ENCODE measurements at places on chromosomes 2 and 18.

DNA sequence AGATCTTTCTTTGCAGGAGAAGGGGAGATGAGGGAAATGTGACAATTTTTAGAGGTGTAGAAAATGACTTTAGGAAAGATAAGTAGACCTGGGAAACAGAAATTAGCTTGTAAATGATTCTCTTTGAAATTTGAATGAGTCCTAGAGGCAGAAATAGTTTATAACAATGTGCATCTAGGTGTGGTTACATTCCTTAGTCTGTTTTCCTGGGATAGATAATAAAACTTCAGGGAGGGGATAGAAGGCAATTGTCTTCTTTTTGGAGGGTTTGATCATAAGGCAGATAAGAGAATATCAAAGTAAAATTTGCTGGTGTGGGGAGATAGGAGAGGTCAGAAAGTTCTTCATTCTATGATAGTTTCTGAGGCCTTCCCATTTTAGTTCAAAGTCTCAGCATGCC lies 1344.3 kb upstream of the LRRTM1 start:
- no peak for DNase-seq

GRCh38 chr2:12320991-12321641 lies 395.6 kb upstream of the TRIB2 start:
- no peak for DNase-seq

DNA sequence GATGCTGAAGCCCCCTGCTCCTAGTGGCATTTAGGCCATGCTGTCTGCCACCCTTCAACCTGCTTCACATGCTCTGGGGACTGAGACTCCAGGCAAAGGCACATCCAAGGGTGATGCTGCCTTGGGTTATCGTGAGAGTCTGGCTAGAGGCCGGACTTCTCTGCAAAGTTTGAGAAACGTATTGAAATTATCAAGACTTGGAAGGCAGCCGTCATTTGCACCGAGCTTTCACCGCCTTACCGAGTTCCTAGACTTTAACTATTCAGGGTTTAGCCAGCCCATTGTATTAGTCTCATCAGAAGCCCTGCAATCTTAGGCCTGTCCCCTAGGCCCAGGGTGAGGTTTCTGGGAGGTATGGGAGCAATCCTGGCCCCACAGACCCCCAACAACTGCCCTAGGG lies 34.0 kb downstream of the RDH14 start:
- DNase-seq, result no peak

GRCh38 chr2:237626813-237627440 lies 460 bp upstream of the LRRFIP1 start:
- no peak for DNase-seq

DNA sequence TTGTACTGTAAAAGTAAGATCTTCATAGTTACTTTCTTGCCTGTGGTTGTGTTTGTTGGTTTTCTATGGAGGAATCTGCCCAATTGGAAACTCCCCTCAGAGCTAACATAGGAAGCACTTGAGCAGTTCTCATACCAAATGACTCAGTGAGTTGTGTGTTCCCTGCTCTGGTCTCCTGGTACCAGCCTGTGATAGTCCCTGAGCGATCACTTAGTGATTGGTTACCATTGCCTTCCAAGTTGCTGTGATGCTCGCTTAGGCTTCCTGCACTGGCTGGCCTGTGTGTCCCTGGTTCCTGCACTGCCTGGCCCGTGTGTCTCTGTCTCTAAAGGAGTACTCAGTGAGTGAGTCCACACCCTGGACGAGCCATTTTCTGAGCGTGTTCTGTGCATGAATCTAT lies 133.0 kb downstream of the MAP4K4 start:
- DNase-seq, result no peak

GRCh38 chr18:74457043-74457724 lies at the start of gene DIPK1C:
Gene DIPK1C (minus strand): TSS chr18:74457308. CDS start chr18:74457259, 49 bp downstream.
- no peak for DNase-seq

- DNase-seq, result no peak
Measured at GRCh38 chr2:121862286-121862685, 106.8 kb downstream of the TSN start.

DNA sequence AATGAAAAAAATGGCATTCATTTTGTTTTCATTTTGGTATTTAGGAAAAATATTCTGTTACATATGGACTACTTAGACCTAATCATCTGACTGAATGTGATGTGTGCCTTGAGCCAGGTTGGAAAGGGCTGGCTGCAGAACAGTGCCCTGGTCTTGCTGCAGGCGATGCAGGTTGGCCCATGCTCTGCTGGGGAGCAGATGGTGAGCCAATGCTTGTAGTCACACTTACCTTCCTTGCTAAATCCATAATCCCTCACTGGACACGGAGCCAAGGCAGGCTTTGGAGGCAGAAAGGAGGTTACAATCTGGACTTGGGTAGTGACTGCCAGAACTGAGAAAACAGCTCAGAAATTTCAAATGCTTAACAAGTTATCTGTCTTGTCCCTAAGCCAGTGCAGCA lies 228.7 kb downstream of the ARHGAP15 start:
- no peak for DNase-seq

DNA sequence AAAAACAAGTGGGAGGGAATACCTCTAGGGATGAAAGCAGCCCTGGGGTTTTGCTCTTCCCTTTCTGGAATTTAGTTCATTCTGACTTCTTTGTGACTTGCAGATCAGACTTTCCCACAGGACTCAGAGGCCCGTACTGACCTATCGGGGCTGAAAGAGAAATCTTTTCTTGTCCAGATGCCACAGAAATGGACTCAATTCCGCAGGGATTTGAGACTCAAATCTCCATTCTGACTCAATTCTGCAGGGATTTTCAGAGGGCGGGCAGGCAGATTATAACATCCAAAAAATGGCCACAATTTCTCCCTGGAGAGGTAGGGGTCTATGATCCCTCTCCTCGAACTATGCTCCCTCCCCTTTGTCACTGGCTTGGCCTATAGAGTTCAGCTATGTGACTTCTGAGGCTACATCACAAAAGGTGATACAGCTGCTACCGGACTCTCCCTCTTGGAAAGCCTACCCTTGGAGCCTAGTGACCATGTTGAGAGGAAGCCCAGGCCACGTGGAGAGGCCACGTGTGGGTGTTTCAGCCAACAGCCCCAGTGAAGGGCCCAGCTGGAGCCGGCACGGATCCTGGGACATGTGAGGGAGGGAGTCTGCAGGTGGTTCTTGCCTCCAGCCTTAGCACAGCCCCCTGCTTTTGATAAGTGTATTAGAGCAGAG lies 4.8 kb upstream of the EFHD1 start:
- DNase-seq, result no peak

GRCh38 chr2:65919550-65920188 lies 487.3 kb upstream of the SPRED2 start:
- DNase-seq, result peak; percentile 14

- no peak for DNase-seq
Measured at GRCh38 chr2:36450466-36451196, 95.1 kb downstream of the CRIM1 start.

GRCh38 chr2:212712991-212713390 lies 174.4 kb upstream of the ERBB4 start:
- DNase-seq, result no peak

DNA sequence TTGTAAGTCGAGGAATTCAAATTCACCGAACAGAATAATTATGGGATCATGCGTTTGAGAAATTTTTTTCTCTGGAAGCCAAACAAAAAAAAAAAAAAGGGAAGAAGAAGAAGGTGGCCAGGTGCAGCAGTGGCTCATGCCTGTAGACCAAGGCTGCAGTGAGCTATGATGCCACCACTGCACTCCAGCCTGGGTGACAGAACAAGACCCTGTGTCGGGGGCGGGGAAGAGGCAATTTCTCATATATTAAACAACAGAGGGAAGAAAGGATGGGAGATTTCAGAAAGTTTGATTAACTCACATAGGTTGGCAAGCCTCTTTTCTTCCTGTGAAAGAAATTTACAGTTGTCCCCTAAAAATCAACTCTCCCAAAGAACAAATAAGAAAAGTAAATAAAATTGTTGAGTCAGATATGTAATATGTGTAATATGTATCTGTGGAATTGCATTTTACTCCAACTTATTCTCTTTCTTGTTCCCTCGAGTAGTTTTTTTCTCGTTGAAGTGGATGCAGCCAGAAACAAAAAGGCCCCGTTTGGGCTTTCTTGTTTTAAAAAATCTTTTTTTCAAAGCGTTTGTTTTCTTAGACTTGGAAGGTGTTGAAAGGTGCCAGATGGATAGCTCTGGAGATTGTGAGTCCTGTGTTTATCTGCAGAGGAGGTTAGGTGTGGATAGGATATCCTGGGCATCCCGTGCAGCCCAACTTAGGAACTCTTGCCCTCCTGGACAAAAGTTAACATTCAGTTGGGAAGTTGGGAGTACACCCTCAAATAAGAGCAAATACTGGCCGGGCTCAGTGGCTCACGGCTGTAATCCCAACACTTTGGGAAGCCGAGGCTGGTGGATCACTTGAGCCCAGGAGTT lies 25.4 kb upstream of the FMNL2 start:
- no peak for DNase-seq

- no peak for DNase-seq
Measured at GRCh38 chr2:120594856-120595685, 140.6 kb upstream of the GLI2 start.

GRCh38 chr2:230765611-230766300 lies 53.1 kb downstream of the CAB39 start:
- DNase-seq, result no peak

GRCh38 chr2:195590861-195591205 lies 66.2 kb upstream of the SLC39A10 start:
- no peak for DNase-seq

DNA sequence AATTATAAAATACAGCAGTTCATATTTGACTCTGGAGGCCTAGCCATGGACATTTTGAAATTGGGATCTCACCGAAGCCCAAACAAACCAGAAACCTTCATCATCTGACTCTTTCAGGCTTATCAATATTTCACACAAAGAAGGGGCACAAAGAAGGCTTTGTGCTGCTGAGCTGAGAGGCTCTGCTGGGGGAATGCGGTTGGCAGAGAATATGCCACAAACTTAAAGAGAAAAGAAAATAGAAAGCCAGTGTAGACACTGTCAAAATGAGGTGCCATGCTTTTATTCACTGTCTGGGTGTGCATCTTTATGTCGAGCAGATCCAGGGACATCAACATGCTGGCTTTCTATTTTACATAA lies 162.6 kb downstream of the QPCT start:
- DNase-seq, result no peak

- DNase-seq, result no peak
Measured at GRCh38 chr2:132902626-132903025, 232.6 kb upstream of the LYPD1 start.

DNA sequence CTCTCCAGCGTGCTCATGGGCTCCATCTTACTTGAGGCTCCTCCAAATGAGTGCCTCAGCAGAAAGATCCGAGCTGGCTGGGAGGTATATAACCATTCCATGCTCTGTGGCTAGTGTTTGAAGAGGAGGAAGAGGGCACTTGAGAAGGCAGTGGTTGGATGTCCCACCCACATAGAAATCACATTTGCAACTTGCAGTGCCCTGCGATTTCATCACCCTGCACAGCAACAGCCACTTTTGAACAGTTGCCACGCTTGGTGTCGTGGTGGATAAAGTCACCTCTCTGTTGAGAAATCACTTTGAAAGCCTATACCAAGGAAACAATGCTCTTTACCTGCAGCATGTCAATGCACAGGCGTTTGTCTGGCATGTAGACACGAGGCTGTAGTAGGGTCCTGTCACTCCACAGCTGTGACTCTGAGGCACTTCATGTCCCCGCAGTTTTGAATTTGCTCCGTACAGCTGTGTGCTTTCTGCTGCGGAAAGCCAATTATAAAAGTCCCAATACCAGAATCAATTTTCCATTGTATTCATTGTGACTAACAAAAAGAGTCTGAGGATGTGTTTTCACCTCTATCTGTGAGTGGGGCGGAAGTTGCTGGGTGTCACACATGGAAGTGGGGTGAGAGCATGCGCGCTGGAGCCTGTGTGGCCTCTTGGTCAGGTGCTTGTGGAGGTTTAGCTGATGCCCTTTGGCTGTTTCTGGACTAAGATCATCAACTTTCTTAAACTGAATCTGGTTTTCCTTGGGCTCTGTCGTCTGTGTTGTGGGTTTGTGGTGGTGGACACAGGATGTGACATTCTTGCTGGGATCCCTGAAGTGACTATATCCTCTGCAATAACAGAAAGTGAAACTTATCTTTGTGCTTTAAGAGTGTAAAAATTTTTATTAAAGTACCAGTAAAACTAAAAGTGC lies 2.8 kb downstream of the CNDP2 start:
- DNase-seq, result peak; percentile 68

GRCh38 chr2:106147159-106147558 lies 46.9 kb downstream of the UXS1 start:
- DNase-seq, result no peak

- DNase-seq, result no peak
Measured at GRCh38 chr2:159427048-159427447, 140.5 kb upstream of the WDSUB1 start.

DNA sequence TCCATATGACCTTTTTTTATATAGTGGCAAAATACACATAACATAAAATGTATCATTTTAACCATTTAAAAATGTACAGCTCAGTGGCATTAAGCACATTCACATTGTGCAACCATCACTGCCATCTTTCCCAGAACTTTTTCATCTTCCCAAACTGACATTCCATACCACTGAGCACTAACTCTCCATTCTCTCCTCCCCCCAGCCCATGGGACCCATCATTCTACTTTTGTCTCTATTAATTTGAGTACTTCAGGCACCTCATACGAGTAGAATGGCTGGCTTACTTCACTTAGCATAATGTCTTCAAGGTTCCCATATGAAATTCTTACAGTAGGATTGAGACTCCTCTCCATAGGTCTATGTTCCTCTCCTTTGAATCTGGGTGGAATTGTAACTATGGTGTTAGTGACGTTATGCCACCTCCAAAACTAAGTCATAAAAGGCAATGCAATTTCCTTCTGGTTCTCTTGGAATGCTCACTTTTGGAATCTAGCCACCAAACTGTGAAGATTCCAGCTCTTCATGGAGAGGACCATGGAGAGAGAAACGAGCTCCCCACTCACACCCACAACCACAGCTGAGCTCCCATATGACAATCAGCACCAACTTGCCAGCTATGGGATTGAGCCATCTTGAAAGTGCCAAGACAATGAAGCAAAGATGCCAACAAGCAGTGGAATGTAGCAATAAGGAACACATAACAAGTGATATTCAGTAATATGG lies 9.8 kb upstream of the DNAJC27 start:
- DNase-seq, result no peak

GRCh38 chr2:108449410-108450130 lies 564 bp downstream of the GCC2 start:
- DNase-seq, result peak; percentile 83

DNA sequence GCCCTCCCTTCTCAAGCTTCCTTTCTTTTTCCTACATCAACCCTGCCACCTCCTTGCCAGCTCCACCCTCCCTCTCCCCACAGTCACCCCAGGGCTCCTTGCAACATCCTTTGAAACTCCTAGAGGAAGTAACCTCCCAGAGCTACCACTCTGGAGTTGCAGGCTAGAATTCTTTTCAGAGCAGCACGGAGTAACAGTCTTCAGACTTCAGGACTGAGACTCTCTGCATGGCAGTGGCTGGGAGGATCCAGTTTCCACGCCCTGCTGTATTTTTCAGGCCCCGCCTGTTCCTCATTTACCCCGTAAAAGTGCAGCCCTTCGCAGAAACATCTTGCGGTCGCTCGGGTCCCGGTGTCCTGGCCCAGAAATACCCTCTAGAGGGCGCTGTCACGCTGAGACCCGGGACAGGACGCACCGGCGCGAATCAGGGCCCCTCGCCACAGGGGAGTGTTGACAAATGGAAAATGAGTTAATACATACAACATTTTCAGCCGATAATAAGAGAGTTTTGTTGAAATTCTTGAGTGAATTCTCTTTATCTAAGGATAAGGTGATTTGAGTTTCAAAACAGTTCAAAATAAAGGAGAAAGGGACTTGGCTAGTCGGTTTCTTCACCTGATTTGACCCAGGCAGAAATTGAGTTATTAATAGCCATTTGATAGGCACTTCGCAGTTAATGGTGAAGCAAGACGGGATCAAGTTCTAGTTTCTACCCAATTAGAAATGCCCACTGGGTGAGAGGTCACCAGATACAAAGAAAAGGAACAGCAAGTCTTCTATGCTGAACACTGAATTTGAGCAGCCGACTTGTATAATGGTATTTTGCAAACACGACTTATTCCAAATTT lies 18.5 kb upstream of the NTSR2 start:
- DNase-seq, result no peak

All from NCI-H1417 (cell line).